ENCODE measurements at places on chromosomes 7 and 10. TPM values are rescaled to one million over a fixed set of nuclear protein-coding genes. Genes with fewer than 3 reads are reported as not detected.
A peak's percentile ranks its signal among the peaks of the same experiment; 100 is the strongest.

The JCAD gene
- 12.1 TPM for total RNA-seq

- peak overlapping the region; percentile 1 for H3K4me3 ChIP-seq
- H3K36me3 ChIP-seq = no peaks in the 10 kb centered on the region
- no peak for DNase-seq
- peaks cover 16% of the 10 kb centered on the region for H3K4me1 ChIP-seq
Observed at GRCh38 chr10:123995461-123996131, 97.8 kb downstream of the CHST15 start.

The GLCCI1 gene
- total RNA-seq = 1.9 TPM

The TLL2 gene
- total RNA-seq = not detected

The PRRT4 gene
- 0.25 TPM for total RNA-seq

DNA sequence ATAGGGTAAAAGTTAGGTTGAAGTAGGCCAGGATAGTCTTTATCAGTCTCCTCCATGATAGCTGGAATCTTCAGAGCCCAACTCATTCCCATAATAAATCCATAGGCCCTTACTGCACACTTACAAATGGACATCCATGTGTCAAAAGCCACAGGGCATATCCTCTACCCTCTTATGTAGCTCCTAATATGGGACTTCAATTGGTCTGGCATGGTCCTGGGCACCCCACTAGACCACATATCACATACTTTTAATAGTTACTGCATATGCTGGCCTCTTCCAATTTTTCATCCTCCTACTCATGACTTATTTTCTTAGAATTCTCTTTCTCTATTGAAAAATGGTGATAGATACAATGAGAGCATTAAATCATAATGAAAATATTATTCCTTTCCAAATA, 169.3 kb downstream of the MAGI2 start:
- H3K27me3 ChIP-seq = no peaks in the 10 kb centered on the region
- H3K4me1 ChIP-seq = peaks cover 11% of the 10 kb centered on the region
- no peaks in the 10 kb centered on the region for H3K36me3 ChIP-seq
- H3K4me3 ChIP-seq = no peak overlapping the region
- no peak for DNase-seq
- no peak overlapping the region for H3K27ac ChIP-seq

DNA sequence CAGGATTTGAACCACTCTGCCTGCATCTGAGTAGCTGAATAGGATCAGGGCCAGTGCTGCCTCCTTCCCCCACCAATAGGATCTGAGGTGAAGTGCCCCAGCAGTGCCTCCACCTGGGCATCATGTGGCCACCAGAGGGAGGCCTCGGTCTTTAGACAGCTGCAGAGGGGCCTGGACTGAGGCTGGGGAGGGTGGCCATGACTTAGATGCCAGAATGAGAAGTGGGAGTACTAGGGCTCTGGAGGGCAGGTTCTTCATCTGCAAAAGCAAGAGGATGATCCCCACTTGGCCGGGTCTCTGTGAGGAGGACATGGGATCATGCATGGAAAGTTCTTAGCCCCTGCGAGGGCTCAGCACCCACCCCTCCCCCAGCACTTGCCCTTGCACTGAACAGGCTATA, 56.9 kb downstream of the NEUROG3 start:
- no peak overlapping the region for H3K27ac ChIP-seq
- no peaks in the 10 kb centered on the region for H3K27me3 ChIP-seq
- DNase-seq = no peak
- H3K36me3 ChIP-seq = no peaks in the 10 kb centered on the region
- H3K4me3 ChIP-seq = no peak overlapping the region

DNA sequence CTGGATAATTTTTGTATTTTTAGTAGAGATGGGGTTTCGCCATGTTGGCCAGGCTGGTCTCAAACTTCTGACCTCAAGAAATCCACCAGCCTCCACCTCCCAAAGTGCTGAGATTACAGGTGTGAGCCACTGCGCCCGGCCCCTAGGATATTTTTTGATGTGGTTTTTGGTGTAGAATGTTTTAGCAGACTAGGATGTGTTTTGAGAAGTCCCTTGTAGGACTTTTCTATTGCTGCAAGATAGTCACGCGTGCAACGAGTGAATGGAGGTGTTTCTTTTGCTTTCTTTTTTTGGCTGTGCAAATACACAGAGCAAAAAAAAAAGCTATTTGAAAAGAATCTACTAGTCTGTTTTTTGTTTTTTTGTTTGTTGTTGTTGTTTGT, 29.8 kb upstream of the KLF6 start:
- H3K4me1 ChIP-seq = peaks cover 11% of the 10 kb centered on the region
- H3K27ac ChIP-seq = no peak overlapping the region
- no peaks in the 10 kb centered on the region for H3K36me3 ChIP-seq

GRCh38 chr10:107417446-107417845, 252.9 kb upstream of the SORCS1 start:
- H3K4me3 ChIP-seq = no peak overlapping the region
- no peaks in the 10 kb centered on the region for H3K36me3 ChIP-seq
- no peak for DNase-seq
- H3K27ac ChIP-seq = no peak overlapping the region
- no peaks in the 10 kb centered on the region for H3K27me3 ChIP-seq

GRCh38 chr7:82605247-82605864, 161.8 kb upstream of the CACNA2D1 start:
- no peak overlapping the region for H3K27ac ChIP-seq
- no peaks in the 10 kb centered on the region for H3K4me1 ChIP-seq
- no peak overlapping the region for H3K4me3 ChIP-seq
- no peak for DNase-seq
- H3K36me3 ChIP-seq = no peaks in the 10 kb centered on the region

GRCh38 chr10:62186999-62187675, 81.5 kb downstream of the RTKN2 start:
- no peak overlapping the region for H3K4me3 ChIP-seq
- no peaks in the 10 kb centered on the region for H3K36me3 ChIP-seq
- H3K27me3 ChIP-seq = no peaks in the 10 kb centered on the region
- DNase-seq = no peak
- no peak overlapping the region for H3K27ac ChIP-seq

DNA sequence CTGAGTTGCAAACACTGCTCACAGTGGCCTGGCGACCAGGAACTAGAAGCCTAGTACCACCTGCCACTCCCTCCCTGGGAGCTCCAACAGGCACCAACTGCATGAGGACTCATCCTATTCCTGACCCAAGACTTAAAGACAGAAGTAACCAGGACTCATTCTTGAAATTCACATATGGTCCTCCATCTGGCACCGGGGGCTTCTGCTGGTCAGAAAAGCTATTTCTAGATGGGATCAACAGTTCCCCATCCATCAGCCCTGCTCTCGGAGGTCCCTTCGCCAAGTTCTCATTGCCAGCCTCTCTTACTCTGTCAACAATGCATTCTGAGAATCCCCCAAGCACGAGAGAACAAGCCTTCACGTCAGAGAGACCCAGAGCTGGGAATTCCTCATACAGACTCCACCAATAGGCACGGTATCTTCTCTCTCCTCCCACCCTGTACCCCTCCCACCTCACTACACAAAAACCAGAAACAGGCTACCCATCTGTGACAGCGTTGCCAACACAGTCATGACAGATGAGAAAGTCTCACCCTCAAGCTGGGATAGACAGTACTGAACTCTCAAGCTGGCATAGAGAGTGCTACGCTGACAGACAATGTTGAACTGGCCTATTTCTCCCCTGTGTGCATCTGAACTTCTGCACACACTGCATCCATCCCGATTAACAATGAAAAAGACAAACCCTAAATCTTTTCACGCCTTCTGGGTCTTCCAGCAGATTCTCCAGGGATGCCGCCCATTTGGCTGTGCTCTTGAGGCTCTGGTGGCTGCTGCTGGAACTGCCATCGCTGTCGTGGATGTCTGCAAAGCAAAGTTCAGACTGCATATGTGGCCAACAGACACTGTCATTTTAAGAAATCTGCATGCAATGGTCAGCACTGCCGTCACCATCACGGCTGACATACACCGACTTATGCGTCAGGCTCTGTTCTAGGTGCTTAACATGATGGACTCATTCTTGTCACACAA, 15.6 kb downstream of the RGS10 start:
- no peaks in the 10 kb centered on the region for H3K36me3 ChIP-seq
- peaks cover 7% of the 10 kb centered on the region for H3K4me1 ChIP-seq
- DNase-seq = no peak

DNA sequence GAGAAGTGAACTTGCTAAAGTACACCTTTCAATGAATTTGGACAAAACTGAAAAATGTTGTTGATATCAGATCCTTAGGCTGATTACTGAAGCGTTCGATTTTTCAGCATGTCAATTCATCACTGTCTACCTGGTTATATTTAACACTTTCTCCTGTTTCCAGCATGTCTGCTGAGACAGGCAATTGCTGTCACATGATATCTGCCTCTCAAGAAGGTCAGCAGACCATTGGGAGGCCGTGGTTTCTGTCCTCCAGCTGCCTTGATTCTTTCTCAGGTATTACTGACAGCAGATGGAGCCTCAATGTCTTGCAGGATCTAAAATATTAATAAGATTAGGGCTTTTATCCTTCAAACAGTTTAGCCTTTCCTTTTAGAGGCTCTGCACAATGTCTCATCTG, 127.5 kb downstream of the SNX10 start:
- H3K4me3 ChIP-seq = no peak overlapping the region
- no peaks in the 10 kb centered on the region for H3K36me3 ChIP-seq
- H3K4me1 ChIP-seq = no peaks in the 10 kb centered on the region

GRCh38 chr7:32204361-32205018, 134.3 kb upstream of the PDE1C start:
- no peaks in the 10 kb centered on the region for H3K36me3 ChIP-seq
- DNase-seq = no peak
- H3K4me3 ChIP-seq = no peak overlapping the region
- H3K4me1 ChIP-seq = no peaks in the 10 kb centered on the region
- no peaks in the 10 kb centered on the region for H3K27me3 ChIP-seq

DNA sequence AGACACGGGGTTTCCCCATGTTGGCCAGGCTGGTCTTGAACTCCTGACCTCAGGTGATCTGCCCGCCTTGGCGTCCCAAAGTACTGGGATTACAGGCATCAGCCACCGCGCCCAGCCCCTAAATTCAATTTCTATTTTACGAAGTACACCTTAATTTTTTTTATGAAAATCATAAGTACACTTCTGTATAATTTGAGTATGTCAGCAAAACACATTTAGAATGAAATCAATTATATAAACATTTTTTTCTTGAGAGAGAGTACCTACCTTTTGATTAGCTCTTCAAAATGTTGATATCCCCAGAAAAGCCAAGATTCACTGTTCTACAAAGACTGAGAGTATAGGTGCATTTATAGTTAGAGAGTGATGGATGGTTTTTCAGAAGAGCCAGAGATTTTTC, 20.5 kb upstream of the ITGA8 start:
- H3K27me3 ChIP-seq = no peaks in the 10 kb centered on the region
- no peak overlapping the region for H3K4me3 ChIP-seq
- peaks cover 3% of the 10 kb centered on the region for H3K4me1 ChIP-seq
- H3K36me3 ChIP-seq = no peaks in the 10 kb centered on the region
- no peak overlapping the region for H3K27ac ChIP-seq
- DNase-seq = no peak

DNA sequence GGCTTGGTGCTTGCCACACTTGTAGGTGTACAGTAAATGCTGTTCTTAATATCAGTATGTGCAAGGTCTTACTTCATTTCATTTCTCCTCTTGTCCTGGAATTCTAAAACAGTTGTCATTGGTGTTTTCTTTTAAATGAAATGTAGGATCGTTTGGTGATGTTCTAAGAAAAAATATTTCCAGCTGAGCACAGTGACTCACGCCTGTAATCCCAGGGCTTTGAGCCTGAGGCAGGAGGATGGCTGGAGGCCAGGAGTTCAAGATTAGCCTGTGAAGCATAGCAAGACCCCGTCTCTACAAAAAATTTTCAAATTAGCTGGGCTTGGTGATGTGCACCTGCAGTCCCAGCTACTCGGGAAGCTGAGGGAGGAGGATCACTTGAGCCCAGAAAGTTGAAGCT, 32.6 kb upstream of the ELN start:
- H3K4me3 ChIP-seq = no peak overlapping the region
- no peak for DNase-seq
- H3K27ac ChIP-seq = no peak overlapping the region

DNA sequence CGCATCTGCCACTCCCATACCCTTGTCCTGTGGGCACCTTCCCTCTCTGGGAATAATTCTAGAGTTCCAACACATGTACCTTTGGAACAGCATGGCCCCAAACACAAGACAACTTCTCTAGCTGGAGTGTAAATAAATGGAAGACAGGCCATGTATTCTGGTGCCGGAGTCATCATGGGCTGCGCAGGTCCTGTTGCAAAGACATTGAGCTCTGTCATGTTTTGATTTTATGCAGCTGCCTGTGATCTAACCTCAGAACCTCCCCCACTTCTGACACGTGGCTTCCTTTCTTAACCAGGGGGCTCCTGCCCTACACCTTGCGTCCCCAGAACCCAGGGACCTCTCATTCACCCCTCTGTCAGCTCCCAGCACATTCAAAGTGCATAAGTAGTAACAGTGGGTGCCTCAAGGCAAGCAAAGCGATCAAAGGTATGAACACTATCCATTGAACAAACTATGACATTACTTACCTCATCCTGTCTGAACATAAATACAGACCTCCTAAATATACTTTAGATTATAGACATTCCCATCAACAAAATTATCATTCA, 219.9 kb downstream of the FGFR2 start:
- H3K36me3 ChIP-seq = no peaks in the 10 kb centered on the region
- DNase-seq = no peak
- no peaks in the 10 kb centered on the region for H3K27me3 ChIP-seq
- H3K27ac ChIP-seq = no peak overlapping the region

DNA sequence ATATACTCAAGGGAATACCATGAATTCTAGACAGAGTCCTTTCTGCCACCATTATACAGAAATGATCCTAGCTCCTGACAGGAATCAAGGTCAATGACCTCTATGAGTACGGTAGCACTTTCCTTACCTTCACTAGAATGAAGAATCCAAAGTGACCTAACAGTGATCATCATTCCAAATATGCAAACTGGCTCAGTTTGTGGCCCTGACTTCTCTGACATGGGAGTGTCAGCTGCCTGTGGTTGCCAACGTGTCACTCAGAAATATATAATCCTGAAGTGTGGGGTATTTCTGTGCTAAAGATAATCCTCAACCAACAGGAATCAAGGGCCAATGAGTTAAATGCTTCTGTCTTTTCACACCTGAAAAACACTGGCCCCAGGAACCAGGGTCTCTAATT, 45.7 kb downstream of the COPG2 start:
- H3K27ac ChIP-seq = no peak overlapping the region
- H3K36me3 ChIP-seq = no peaks in the 10 kb centered on the region
- H3K4me1 ChIP-seq = no peaks in the 10 kb centered on the region
- no peaks in the 10 kb centered on the region for H3K27me3 ChIP-seq
- DNase-seq = no peak

The PDE6C gene
- not detected for total RNA-seq

GRCh38 chr10:3668966-3669330, 116.1 kb downstream of the KLF6 start:
- H3K36me3 ChIP-seq = no peaks in the 10 kb centered on the region
- no peak overlapping the region for H3K4me3 ChIP-seq
- no peak for DNase-seq
- H3K27ac ChIP-seq = no peak overlapping the region

The CYP3A4 gene
- total RNA-seq = 2.2 TPM

The MMP21 gene
- total RNA-seq = not detected

The GATA3 gene
- total RNA-seq = 0.60 TPM

GRCh38 chr7:42244828-42245227, 7.8 kb upstream of the GLI3 start:
- H3K36me3 ChIP-seq = no peaks in the 10 kb centered on the region
- H3K27ac ChIP-seq = no peak overlapping the region
- no peak for DNase-seq
- no peaks in the 10 kb centered on the region for H3K27me3 ChIP-seq

The NSUN5 gene
- 41.3 TPM for total RNA-seq

- no peaks in the 10 kb centered on the region for H3K27me3 ChIP-seq
- no peak overlapping the region for H3K27ac ChIP-seq
- H3K4me1 ChIP-seq = no peaks in the 10 kb centered on the region
- H3K36me3 ChIP-seq = no peaks in the 10 kb centered on the region
Observed at GRCh38 chr10:44205067-44205466, 179.8 kb downstream of the CXCL12 start.

Measured in gastrocnemius medialis (tissue), 4 donors.